ENCODE measurements at places on chromosomes 5 and 9. TPM values are rescaled to one million over a fixed set of nuclear protein-coding genes. Genes with fewer than 3 reads are reported as not detected.

DNA sequence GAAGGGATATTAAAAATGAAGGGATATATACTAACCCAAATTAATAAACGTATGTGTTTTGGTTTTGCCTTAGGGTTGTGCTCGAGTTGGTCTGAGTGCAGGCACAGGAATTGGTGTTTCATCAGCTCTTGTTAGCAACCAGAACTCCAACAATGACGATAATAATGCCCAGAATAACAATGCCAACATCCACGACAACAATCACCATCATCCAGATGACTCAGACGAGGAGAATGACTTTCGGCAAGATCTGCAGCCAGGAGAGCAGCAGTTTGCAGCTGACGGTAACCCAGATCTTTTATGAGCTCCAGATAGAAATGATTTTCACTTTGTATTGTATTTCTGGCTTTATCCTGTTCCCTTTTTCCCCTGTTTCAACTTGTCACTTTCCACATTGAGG lies 33.2 kb downstream of the FBXO38 start:
- DNase-seq, result no peak

DNA sequence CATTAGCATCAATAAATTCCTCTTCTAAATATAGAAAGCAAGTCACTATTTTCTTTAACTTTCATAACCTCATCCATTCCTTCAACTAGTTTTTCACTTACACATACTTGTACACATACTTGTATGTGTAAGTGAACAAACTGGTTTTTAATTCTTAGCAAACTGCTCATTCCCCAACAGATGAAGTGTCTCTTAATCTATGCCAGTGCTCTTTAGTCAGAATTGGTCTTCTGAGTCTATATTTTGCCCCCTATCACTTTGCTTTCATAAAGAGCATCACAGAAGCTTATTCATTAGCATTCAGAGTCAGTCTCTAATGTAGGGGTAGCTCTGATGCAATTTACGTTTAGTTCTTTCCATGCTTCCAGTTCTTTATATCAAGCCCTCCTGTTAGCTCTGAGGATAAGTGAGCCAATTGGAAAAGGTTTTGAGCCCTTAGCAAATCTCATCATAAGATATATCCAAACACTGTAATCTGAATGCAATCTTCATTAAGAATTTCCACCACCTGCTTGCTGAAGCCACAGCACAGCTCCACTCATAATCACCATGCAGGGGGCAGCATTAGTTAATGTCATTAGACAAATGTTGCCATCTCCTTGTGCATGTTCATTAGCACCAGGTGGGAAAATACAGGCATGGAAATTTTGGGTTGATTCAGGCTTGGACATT lies 178.5 kb upstream of the SLC24A2 start:
- DNase-seq, result no peak

DNA sequence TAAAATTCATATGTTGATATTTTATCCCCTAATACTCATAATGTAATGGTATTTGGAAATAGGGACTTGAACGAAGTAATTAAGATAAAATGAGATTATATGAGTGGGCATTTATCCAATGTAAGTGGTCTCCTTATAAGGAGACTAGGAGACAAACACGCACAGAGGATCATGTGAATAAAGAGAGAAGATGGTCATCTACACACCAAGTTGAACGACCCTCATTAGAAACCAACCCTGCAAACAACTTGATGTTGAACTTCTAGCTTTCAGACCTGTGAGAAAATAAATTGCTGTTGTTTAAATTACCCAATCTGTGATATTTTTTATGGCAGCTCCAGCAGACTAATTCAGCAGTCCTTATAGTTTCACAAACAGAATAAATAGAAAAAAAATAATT lies 27.5 kb upstream of the SELENOP start:
- DNase-seq, result no peak

DNA sequence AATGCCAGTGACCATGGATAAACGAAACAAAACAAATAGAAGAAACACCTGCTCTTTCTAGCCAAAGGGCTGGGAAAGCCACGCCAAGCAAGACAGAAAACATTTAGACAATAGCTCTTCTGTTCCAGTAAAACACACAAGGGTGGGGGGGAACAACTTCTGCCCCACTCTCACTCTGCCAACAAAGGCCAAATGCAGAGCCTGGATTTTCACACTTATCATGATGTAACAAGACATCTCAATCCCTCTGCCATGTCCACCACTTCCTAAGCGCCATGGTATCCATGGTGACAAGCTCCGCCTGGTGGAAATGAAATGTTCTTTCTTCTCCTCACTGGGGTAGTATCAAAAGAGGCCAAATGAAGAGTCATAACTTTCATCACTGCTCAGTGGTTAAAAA lies 60.6 kb downstream of the DRD1 start:
- DNase-seq, result no peak

DNA sequence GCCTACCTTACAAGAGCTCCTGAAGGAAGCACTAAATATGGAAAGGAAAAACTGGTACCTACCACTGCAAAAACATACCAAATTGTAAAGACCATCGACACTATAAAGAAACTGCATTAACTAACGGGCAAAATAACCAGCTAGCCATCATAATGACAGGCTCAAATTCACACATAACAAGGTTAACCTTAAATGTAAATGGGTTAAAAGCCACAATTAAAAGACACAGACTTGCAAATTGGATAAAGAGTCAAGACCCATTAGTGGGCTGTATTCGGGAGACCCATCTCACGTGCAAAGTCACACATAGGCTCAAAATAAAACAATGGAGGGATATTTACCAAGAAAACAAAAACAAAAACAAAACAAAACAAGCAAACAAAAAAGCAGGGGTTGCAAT lies 49.4 kb downstream of the POU5F2 start:
- DNase-seq, result no peak

GRCh38 chr9:136378170-136379002 lies 4.9 kb upstream of the CARD9 start:
- DNase-seq, result no peak

- no peak for DNase-seq
Observed at GRCh38 chr5:77768978-77769377, 7.2 kb downstream of the TBCA start.

DNA sequence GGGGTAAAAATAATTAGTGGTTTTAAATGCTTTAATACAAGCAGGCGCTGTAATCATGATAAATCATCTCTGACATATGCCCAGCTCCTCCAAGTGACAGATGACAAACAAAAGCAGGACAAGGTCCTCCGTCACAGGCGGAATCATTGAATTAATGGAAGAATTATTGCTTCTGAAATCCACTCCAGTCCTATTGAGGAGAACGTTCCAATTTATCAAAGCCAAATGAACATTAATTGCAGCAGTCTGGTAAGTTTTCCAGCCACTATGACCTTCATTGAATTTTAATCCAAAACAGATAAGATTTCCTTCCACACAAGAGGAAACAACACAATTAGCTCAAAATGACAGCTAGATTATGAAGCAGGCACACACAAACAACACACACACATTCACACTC lies 136.8 kb downstream of the ASTN2 start:
- no peak for DNase-seq

- DNase-seq, result no peak
Observed at GRCh38 chr5:174397206-174397605, 327.2 kb upstream of the MSX2 start.

DNA sequence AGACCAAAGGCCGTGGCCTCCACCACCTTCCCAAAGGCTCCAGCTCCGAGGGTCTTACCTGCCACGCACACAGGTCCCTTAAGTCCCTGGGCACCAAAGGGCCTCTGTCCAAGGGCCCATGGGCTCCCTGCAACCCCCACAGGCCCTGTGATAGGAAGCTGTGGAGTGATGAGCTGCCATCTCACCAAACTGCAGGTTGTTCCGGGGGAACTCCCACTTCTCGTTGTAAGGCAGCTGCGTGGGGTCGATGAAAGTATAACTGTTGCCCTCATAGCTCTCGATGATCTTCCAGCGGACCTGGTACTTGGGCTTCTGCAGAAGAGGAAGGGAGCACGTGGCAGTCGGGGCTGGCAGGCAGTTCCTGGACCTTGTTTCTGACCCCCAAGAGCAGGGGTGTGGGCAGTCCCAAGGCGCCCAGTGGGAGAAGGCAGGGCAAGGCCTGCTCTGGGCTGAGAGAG lies 24.8 kb downstream of the CSF1R start:
- DNase-seq, result no peak

- no peak for DNase-seq
Observed at GRCh38 chr9:4967523-4967922, 17.5 kb upstream of the JAK2 start.

DNA sequence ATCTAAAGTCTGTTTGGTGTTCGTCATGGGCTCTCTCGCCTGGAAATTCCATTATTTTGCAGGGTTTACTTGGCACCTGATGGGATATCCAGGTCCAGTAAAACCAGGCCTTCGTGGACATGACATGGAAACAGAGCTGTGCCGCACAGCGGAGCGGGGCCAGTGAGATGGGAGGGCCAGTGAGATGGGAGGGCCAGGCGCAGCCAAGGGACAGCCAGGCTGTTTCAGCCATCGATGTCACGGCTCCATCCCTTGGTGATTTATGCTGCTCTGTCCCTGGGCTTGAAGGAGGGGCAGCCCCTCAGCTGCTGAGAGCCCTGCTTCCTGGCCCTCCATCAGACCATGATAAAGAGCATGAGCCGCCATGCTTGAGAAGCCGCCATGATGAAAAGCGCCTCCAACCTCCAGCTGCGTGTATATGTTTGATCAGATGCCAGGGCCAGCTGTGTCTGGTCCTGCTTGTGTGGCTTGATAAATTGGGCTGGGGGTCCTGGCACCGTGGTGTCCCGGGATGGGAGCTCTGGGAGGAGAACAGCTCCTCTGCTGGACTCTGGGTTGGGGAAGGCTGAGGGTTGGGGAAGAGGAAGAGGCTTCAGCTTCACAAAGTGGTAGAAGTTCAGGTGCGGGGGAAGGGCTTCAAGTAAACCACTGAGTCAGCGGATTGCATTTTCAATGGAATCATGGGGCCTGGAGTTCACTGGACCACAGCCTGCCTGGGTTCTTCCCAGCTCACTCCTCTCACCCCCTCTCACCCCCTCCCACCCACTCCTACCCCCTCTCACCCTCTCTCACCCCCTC lies 6.1 kb upstream of the COL5A1 start:
- no peak for DNase-seq

- no peak for DNase-seq
Observed at GRCh38 chr5:141208478-141208877, at the start of gene PCDHB12. PCDHB12 (plus strand) TSS chr5:141208719; CDS start chr5:141208908, 189 bp downstream.

DNA sequence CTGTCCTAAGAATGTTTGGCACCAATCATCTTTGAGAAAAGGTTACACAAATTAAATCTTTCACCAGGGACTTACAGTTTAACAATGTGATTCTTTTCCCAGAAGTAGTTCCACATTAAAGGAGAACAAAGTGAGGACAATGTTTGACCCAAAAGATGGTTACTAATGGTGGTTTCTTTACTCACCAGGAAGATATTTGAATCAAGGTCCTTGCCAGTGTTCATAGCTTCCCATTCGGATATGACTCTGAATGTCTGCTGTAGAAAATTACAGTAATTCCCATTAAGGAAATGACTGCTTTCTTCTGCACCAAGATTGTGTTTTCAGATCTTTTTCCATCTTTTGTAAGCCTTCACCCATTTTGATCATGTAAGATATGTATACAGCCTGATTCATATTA lies 114.6 kb upstream of the ADAMTSL1 start:
- DNase-seq, result no peak

- no peak for DNase-seq
Observed at GRCh38 chr5:172008689-172009141, 2.3 kb upstream of the FBXW11 start.

PCDHB13 gene
- total RNA-seq, result 5.2 TPM

GHR gene
- 15.1 TPM for total RNA-seq

MYORG gene
- 8.2 TPM for total RNA-seq

All from heart right ventricle (tissue), 16 donors.